CD4-positive, alpha-beta T cell treated with Interleukin-6 at 100 ng/mL for 8 hours (primary cell): ENCODE measurements at places on chromosomes 2 and 18.

GRCh38 chr2:120576509-120577474 is 158.9 kb upstream of the GLI2 start:
- DNase-seq = no peak

DNA sequence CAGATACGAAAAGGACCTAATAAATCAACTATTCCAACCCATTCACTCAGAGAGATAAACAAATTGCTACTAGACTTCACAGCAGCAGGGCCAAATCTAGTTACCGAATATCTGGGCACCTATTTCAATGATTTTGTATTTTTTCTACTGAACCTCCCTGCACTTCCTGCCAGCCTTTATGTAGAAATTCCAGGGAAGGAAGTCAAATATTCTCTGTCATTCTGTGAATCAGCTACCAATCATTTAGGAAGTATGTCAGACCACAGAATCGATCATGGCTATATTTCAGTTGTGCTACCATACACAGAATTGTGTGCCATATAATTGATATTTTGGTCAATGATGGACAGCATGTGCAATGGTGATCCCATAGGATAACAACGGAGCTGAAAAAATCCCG is 109.6 kb upstream of the SPOPL start:
- DNase-seq = no peak

- no peak for DNase-seq
Observed at GRCh38 chr2:238282861-238283738, 5.3 kb downstream of the PER2 start.

DNA sequence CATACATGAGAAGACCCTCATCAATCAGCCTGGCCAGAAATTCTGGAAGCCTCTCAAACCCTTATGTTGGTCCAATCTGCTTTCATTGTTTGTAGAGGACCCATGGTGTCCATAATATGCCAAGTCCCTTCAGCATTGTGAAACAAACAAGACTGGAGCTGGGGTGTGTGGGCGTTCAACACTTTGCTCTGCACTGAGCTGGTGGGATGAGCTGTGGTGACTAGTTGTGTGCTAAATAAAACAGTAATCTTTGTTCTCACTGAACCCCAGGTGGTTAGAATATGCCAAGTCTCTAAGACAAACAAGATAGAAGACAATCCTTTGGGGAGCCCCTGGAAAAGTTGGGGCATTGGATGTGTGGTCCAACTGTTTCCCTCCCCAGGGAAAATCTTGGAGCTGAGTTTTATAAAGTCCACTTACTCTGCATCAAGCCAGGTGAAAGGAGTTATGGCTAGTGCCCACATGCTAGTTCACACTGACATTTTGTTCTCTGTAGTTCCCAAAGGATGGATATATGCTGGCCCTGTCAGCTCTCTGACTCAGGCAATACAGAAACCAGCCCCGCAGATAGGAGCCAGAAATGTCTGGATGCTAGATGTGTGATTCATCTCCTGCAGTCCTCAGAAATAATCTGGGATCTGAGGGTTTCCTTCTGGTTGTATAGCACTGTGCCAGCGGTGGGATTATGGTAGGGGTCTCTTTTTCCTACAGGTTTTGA is 260.2 kb downstream of the TMX3 start:
- DNase-seq = no peak

DNA sequence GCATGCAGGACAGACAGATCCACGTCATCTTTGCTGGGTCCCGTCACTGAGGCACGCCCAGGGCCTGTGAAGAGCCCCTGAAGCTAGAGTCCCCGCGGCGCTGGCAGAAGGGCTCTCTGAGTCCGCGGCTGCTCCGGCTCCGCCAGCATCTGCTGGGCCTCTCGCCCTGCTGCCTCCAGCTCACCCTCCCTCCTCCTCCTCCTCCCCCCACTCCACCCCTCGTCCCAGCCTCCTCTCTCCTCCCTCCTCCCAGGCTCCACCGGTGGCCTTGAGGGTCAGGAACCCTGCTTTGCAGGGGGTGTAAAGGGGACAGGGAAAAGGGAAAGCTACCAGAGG is at the start of gene TNS1:
Gene TNS1 (minus strand): TSS at position 151 of the 336 bp plus-strand sequence. CDS start 123 bp downstream, at position 28.
- DNase-seq = no peak

DNA sequence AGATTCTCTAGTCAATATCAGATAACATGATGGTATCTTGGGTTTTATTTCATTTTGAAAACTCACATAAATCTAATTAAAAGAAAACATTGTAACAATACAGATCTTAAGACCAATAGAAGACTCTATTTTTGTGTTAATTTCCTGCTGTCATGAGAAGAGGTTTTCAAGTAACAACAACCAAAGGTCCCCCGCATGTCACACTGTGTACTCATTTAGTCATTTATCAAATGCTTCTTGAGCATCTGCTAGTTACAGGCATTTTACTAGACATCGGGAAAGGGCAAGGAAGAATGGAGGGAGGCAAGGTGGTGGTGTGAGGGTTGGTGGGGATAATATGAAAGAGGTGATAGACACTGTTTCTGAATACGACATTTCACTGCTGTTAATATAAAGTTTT is 77.7 kb upstream of the CHRNA1 start:
- no peak for DNase-seq

GRCh38 chr2:62941413-62941812 is 109.2 kb upstream of the OTX1 start:
- no peak for DNase-seq

GRCh38 chr2:178084273-178084672 is 11.7 kb upstream of the PDE11A start:
- DNase-seq = no peak

DNA sequence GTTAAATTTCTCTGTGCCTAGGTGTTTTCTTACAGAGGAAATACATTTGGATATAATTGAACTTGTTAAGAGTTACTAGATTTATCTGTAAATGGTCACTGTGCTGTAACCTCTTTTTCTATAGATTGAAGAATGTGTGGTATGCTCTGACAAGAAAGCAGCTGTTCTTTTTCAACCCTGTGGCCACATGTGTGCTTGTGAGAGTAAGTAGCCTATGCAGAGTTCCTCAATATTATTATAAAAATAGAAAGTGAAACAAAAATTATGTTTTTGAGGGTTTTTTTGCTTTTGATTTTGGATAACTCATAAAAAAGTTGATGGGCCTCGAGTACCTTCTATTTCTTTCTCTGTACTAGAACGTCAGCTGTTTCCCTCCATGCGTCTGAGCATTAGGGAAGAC is 112.4 kb downstream of the MIB1 start:
- no peak for DNase-seq

GRCh38 chr18:6363216-6363615 is 51.5 kb downstream of the L3MBTL4 start:
- no peak for DNase-seq

DNA sequence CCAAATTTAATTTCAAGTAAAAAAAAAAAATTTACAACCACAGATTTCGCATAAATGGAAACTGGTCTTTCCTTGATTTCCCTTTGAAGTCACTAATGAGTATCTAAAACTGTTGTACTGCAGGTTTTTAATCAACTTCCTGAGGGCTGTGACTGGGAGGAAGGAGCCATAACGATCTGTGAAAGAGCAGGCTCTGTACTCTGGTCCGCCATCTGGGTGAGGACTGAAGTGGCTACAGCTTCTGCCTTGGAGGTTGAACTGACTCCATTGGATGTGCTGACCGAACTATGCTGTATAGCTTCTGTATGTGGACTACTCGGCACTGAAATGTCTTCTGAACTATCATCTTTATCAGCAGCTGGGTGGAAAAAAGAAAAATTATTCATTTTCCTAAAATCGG is 69.3 kb upstream of the CHN1 start:
- DNase-seq = no peak

- no peak for DNase-seq
Observed at GRCh38 chr18:2522112-2522511, 49.2 kb downstream of the METTL4 start.

GRCh38 chr2:9484533-9484932 is 10.2 kb downstream of the IAH1 start:
- DNase-seq = no peak

GRCh38 chr2:138237667-138238384 is 263.7 kb upstream of the SPOPL start:
- no peak for DNase-seq

- DNase-seq = no peak
Observed at GRCh38 chr2:180577567-180577966, 402.8 kb upstream of the UBE2E3 start.

GRCh38 chr2:73998451-73998850 is 13.7 kb downstream of the TET3 start:
- DNase-seq = peak; percentile 39

GRCh38 chr2:132400169-132400900 is 16.3 kb upstream of the GPR39 start:
- no peak for DNase-seq

DNA sequence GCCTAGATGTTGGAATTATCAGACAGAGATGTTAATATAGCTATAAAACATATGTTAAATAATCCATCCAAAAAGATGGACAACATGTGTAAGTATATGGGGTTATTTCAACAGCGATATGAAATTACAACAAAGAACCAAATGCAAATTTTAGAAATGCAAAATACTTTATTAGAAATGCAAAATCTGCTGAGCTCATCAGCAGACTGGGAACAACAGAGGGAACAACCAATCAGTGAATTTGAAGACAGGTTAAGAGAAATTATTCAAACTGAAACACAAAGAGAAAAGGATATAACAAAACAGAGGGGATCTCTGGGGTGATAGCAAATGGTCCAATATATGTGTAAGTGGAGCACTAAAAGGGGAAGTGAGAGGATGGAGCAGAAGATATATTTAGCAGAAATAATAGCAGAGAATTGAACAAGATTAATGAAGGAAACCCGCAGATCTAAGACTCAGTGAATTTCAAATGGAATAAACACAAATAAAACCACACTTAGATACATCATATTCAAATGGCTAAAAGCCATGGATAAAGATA is 13.5 kb upstream of the HS6ST1 start:
- DNase-seq = no peak

DNA sequence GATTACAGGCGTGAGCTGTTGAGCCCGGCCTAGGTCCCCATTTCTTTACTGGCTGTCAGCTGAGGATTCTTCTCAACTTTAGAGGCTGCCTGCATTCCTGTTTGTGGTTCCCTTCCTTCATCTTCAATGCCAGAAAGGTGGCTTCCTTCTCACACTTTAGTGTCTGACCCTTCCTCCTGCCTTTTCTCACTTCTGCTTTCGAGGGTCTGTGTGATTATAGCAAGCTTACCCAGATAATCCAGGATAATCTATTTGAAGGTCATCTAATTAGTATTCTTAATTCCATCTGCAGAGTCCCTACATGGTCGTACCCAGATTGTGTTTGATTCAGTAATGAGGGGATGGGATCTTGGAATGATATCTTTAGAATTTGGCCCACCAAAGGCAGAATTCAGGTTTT is 157.4 kb downstream of the TANC1 start:
- DNase-seq = no peak

DNA sequence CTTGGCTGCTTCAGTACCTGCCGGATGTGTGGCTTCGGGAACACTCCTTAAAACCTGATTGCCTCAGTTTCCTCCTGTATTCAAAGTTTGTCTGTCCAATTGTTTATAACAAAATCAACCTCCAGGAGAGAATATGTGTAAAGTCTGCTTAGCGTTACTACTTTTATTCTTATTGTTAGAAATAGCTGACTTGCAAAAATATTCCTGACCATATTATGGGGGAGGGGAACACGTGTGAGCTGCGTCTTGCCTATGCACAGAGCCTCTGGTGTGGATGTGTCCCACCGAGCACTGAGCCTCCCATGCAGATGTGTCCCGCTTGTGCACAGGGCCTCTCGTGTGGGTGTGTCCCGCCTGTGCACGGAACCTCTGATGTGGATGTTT is 82.5 kb downstream of the DCDC2C start:
- DNase-seq = no peak

DNA sequence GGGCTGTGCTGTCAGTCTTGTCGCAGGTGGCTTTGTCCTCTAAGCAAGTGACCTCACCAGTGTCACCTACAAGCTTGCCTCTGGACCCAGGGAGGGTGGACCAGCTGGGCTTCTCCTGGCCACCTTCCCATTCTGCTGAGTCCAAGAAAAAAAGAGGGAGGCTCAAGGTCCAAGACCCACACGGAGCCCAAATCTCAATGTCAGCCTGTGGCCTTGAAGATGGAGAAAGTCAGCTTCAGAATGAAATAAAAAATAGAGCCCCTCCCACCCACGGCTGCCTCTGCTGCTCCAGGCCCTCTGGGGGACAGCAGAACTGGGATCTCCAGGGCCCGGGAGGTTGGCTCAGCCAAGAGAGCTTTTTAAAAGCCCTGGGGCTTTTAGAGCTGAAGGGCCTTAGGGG is 145.9 kb downstream of the TNS1 start:
- no peak for DNase-seq

- DNase-seq = no peak
Observed at GRCh38 chr2:4246364-4247131, 543.2 kb downstream of the DCDC2C start.

GRCh38 chr2:61795408-61795807 is 58.5 kb downstream of the FAM161A start:
- no peak for DNase-seq

- DNase-seq = no peak
Observed at GRCh38 chr2:235713189-235713588, 219.3 kb downstream of the AGAP1 start.

DNA sequence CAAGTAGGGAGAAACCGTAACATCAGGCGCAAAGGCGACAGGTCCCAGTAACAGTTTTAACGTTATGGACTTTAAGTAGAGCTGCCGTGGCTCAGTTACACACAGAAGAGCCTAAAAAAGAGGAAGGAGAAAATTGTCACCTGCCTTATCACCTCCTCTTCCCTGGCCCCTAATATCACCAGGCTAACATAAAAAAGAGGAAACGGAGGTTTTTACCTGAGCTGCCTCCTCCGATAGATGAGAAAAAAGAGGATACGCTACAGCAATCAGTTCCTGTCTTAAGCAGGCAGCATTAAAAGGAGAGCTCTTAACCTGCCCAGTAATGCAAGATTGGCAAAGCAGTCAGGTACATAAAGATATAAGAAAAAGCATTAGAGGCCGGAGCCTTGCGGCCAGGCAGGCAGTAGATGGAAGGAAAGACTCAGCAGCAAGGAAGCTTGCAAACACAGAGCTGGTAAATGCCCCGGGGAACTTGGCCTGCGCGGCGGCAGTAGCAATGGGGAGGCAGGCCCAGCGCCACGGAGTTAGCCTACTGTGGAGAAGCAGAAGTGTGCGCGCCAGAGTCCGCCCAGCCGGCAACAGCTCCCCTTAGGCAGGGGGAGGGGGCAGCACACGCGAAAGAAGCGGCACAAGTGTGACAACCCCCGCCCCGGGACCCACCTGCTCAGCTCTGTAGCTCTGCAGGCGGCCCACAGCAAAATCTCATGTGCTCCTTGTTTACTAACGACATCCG is 116.3 kb upstream of the SCN7A start:
- DNase-seq = no peak

GRCh38 chr18:62249478-62250097 is 62.5 kb downstream of the RELCH start:
- peak; percentile 66 for DNase-seq

GRCh38 chr2:225165052-225165451 is 122.8 kb upstream of the DOCK10 start:
- no peak for DNase-seq

GRCh38 chr18:58394602-58395425 is 234.1 kb downstream of the ALPK2 start:
- DNase-seq = no peak

DNA sequence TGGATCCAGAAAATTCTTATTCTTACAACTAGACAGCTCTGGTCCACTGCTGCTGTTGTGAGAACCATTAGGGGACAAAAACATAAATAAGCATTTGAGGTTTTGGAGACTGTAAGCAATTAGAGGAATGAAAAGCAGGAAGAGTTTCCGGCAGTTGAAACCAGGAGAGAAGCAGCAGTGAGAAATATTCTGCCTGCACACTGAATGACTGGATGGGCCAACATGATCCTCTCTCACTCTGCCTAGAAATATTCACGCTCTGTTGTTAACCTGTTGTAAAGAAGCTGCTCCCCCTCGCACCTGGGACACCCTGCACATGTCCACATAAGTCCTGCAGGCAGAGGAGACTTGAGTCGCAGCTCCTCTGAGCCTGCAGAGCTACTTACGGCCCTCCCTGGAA is 60.4 kb upstream of the RNF152 start:
- no peak for DNase-seq
